T-helper 2 cell (primary cell): ENCODE measurements at places on chromosomes 3 and 15.

- DNase-seq, result no peak
Measured at GRCh38 chr3:180804916-180805315, 107.6 kb upstream of the FXR1 start.

DNA sequence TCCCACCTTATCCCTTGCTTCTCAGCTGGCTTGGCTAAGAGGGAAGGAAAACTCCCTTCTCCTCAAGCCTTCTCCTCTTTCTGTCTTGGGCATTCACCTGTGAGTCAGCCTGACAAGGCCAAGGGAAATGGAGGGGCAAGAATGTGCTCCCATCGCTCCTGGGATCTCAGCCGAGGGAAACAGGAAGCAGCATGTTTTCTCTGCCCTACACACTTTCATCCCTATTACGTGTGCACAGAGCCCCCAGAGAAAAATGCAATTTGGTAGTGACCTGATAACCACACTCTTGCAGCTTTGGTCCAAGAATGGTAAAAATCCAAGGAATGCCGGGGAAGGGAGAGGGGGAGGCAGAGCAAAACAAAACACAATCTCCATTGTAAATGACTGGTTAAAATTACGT is 32.9 kb upstream of the MTMR10 start:
- no peak for DNase-seq

GRCh38 chr3:123138839-123139444 is 62.8 kb upstream of the SEC22A start:
- DNase-seq, result no peak

DNA sequence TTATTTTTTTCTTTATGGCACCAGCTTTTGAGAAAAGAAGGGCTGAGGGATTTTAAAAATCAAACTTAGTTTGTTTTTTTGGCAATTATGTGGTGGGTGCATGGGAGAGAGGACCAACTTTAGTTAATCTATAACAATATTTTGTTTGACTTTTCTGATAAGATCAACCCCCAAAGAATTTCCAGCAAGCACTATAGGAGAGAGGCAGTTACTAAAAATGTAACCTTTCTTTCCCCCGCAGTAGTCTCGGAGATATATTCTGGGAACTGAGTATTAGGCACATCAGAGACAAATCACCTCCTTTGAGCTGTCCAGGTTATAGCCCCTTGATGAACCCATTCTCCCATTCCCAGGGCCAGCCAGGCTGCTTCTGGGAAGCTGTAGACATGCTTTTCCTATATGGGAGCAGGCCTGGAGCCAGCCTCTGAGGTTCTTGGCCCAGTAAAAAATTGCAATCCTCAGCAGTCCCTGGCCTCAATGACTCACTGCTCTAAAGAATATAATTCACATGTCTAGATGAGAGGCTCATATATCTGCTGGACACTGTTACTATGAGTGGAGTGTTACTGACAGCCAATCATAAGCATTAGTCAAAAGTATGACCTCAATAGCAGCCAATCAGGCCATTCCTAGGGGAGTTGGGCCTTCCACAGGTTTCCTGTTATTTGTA is 138.3 kb upstream of the AGBL1 start:
- no peak for DNase-seq

GRCh38 chr3:166052440-166052839 is 215.2 kb upstream of the BCHE start:
- no peak for DNase-seq

GRCh38 chr3:155382396-155383042 is 89.0 kb upstream of the STRIT1 start:
- no peak for DNase-seq

- DNase-seq, result no peak
Measured at GRCh38 chr15:91186904-91187656, 87.0 kb downstream of the SV2B start.
